ENCODE measurements at places on chromosomes 7 and 10.

DNA sequence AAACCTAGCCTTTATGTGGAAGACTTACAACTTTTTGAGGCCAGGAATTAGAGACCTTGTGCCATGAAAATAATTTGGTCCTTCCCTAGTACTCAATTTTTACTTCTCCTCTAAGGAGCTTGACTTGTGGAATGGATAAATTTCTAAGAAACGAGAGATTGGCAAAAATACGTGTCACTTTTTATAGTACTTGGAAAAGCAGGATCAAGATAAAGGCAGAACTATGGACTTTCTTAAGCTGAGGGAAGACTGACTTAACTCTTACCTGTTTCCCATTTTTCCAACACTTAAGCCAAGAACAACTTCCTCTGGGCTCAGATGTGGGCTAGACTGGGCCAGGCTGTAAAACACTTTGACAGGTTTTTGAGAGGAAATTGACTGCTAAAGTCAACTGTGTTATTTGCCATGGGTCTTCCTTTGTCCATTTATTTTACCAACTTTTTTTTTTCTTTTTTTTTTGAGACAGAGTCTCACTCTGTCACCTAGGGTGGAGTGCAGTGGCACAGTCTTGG, 2.0 kb upstream of the WBP1L start:
- H3K4me1 ChIP-seq: peaks cover 18% of the 10 kb centered on the region
- DNase-seq: no peak
- H3K27ac ChIP-seq: no peak overlapping the region
- no peaks in the 10 kb centered on the region for H3K27me3 ChIP-seq
- no peak overlapping the region for H3K4me3 ChIP-seq
- H3K36me3 ChIP-seq: peaks cover 5% of the 10 kb centered on the region

DNA sequence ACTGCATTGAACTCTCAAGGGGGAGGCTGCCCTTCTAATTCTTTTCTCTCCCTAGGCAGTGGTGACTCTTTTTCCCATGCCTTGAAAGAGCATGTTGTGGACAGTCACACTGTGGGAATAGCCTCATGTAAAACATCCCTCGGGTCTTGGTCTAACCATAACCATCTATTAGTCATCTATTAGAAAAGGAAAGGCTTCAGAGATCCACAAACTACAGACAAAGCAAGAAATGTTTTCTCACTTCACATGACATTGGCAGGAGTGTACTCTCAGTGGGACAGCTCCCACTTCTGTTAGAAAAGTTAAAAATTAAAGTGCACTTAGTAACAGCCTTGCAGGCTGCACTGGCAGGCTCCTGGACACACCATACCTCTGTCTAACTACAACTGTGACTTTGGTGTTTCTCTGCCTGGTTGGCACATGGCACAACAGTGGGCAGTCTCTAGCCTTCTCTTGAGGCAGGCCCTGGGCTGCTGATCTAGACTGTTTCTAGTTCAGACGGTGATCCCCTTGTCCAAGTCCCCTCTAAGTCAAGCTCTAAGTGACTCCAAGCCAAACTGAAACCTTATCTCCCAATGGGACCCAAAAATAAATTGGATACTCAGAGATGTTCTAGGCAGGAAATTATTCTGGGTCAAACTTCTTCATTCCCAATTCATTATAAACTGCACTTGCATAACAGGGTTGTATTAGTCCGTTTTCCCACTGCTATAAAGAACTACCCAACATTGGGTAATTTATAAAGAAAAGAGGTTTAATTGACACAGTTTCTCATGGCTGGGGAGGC, 57.9 kb upstream of the ITGB1 start:
- H3K36me3 ChIP-seq: no peaks in the 10 kb centered on the region
- no peak overlapping the region for H3K27ac ChIP-seq
- no peak for DNase-seq
- H3K27me3 ChIP-seq: no peaks in the 10 kb centered on the region
- H3K4me1 ChIP-seq: no peaks in the 10 kb centered on the region

GRCh38 chr10:60130130-60130579, 223.8 kb upstream of the CCDC6 start:
- no peak for DNase-seq
- H3K4me1 ChIP-seq: no peaks in the 10 kb centered on the region

GRCh38 chr10:378930-379704, 243.9 kb downstream of the ZMYND11 start:
- no peaks in the 10 kb centered on the region for H3K36me3 ChIP-seq
- H3K27me3 ChIP-seq: peaks cover 7% of the 10 kb centered on the region
- H3K4me1 ChIP-seq: peaks cover 11% of the 10 kb centered on the region
- H3K4me3 ChIP-seq: no peak overlapping the region

DNA sequence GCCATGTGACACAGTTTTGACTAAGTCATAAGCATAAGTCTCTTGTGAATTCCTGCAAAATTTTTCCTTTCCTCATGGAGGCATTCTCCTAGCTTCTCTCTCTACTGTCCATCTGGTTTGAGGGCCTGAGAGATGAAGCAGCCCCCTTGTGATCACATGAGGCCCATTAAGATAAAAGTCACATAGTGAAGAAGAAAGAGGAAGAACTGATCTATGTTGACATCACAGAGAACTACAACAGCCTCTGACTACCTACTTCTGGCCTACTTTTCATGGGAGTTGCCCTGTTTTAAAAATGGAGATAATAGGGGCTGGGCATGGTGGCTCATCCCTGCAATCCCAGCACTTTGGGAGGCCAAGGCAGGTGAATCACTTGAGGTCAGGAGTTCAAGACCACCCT, 50.4 kb downstream of the TFEC start:
- no peaks in the 10 kb centered on the region for H3K27me3 ChIP-seq
- H3K4me1 ChIP-seq: no peaks in the 10 kb centered on the region
- DNase-seq: no peak

GRCh38 chr10:118459642-118460193, 117.6 kb upstream of the FAM204A start:
- peaks cover 2% of the 10 kb centered on the region for H3K27me3 ChIP-seq
- H3K27ac ChIP-seq: no peak overlapping the region
- no peak overlapping the region for H3K4me3 ChIP-seq
- H3K4me1 ChIP-seq: no peaks in the 10 kb centered on the region

GRCh38 chr10:127906548-127907377, at the start of gene PTPRE:
TSS of gene PTPRE (plus strand) at chr10:127907103. CDS start at chr10:128040882, 133,779 bp downstream.
- no peak within 1 kb of the TSS for H3K4me3 ChIP-seq
- H3K4me1 ChIP-seq: peaks cover 9% of the 10 kb centered on the region
- H3K36me3 ChIP-seq: no peaks in the 10 kb centered on the region
- peak; percentile 67 for DNase-seq
- H3K27ac ChIP-seq: no peak within 1 kb of the TSS

DNA sequence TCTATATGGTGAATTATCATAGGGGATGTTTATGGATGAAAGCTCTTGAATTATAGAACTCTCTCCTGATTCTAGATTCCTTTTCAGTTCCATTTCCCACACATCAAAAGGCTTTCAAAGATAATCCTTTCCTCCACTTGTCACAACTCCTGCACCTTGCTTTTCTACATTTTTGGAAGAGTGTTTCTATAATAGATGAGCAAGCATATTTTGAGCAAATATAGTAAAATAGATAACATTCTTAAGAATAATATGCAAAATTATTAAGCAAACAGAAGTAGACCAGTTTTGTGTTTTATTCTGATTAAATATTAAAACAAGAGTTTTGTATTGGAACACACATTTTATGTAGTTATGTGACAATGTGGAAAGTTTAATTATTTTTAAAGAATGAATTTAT, 340.7 kb downstream of the EXOC4 start:
- H3K4me1 ChIP-seq: no peaks in the 10 kb centered on the region
- no peak for DNase-seq
- no peak overlapping the region for H3K27ac ChIP-seq
- H3K36me3 ChIP-seq: no peaks in the 10 kb centered on the region
- H3K27me3 ChIP-seq: no peaks in the 10 kb centered on the region
- H3K4me3 ChIP-seq: no peak overlapping the region

- H3K36me3 ChIP-seq: no peaks in the 10 kb centered on the region
- H3K4me1 ChIP-seq: no peaks in the 10 kb centered on the region
- H3K4me3 ChIP-seq: no peak overlapping the region
- no peak for DNase-seq
Observed at GRCh38 chr7:7707246-7707645, 11.2 kb downstream of the RPA3 start.

Measured in T-cell (primary cell).